Muscle of leg (tissue), 16 donors: ENCODE measurements at places on chromosomes 5 and 9. TPM values are rescaled to one million over a fixed set of nuclear protein-coding genes. Genes with fewer than 3 reads are reported as not detected.

Gene FBP2
- polyA plus RNA-seq = 93.6 TPM

Gene SLC4A9
- 0.07 TPM for polyA plus RNA-seq

Gene LRRTM2
- polyA plus RNA-seq = 0.53 TPM

Gene CKS2
- 40.6 TPM for polyA plus RNA-seq

Gene PRUNE2
- polyA plus RNA-seq = 11.2 TPM

Gene PCDHB15
- 8.6 TPM for polyA plus RNA-seq

Gene PTGDS
- 15.9 TPM for polyA plus RNA-seq

Gene TMEM215
- polyA plus RNA-seq = 0.93 TPM

Gene EXOC3
- 33.0 TPM for polyA plus RNA-seq

Gene MAPK9
- polyA plus RNA-seq = 23.6 TPM

Gene TRMT10B
- 7.9 TPM for polyA plus RNA-seq

Gene FOXD4
- polyA plus RNA-seq = 1.1 TPM

DNA sequence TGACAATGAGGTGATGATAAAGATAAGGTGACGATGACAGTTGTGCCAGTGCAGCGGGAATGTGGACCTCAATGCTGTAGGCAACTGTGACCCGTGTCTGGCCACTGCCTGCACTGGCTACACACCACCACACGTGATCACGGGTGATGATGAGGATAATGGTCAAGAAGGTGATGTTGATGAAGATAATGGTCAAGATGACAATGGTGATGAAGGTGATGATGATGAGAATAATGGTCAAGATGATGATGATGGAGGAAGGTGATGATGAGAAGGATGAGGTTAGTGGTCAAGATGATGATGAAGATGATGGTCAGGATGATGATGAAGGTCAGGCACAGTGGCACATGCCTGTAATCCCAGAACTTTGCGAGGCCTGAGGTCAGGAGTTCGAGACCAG is 30.7 kb upstream of the AIF1L start:
- no peak overlapping the region for H3K27ac ChIP-seq
- H3K27me3 ChIP-seq = no peaks in the 10 kb centered on the region
- H3K36me3 ChIP-seq = no peaks in the 10 kb centered on the region
- H3K4me1 ChIP-seq = peaks cover 3% of the 10 kb centered on the region
- DNase-seq = no peak

- DNase-seq = peak; percentile 36
- H3K4me3 ChIP-seq = no peak overlapping the region
- H3K27me3 ChIP-seq = no peaks in the 10 kb centered on the region
- peaks cover 3% of the 10 kb centered on the region for H3K4me1 ChIP-seq
Measured at GRCh38 chr5:153745778-153746395, 255.4 kb downstream of the GRIA1 start.

DNA sequence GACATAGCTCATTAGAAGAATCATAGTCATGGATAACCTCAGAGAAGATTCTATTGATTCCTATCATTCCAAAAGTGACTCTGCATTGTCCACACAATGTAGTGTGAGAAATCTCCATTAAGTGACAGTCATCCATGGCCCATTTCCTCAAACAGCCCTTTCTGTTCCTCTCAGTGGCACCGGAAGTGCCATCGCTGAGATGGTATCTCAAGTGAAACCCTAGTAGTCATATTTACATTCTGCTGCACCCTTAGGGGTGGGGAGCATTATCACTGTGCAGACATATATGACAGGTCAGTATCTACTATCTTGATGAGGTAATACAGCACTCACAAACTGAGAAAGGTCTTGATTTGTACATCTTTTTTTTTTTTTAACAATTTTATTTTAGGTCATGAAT is 55.4 kb upstream of the MIER3 start:
- no peaks in the 10 kb centered on the region for H3K36me3 ChIP-seq
- no peak overlapping the region for H3K4me3 ChIP-seq
- H3K4me1 ChIP-seq = no peaks in the 10 kb centered on the region
- H3K27me3 ChIP-seq = no peaks in the 10 kb centered on the region
- no peak for DNase-seq

DNA sequence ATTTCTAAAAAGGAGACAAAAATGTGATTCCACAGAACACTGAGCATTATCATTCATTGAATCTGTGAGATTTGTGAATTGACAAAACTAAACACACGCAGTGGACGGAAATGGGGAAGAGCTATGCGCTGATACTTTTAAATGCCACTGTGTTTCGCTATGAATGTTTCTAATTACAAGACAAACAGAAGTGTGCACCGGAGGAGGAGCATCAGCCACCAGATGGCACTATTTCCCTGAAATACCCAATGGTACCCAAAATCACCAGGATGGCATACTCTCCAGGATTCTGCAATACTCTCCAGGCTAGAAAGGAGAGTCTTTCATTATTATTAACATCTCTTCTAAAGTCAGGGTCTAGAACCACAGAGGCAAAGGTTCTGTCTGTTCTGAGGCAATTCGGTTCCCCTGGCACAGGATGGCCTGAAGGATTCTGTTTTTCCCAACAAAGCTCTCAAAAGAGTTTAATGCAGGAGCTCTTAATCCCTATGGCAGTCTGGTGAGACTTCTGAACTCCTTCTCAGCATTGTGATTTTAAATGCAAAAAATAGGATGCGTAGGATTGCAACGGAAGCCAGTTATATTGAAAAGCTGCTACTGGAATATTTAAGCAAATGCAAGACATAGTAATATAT is 13.8 kb upstream of the PUM3 start:
- H3K4me3 ChIP-seq = no peak overlapping the region
- H3K4me1 ChIP-seq = no peaks in the 10 kb centered on the region
- no peak overlapping the region for H3K27ac ChIP-seq
- peaks cover 5% of the 10 kb centered on the region for H3K27me3 ChIP-seq
- H3K36me3 ChIP-seq = no peaks in the 10 kb centered on the region
- peak; percentile 79 for DNase-seq

GRCh38 chr5:174384509-174384947 is 339.0 kb downstream of the NSG2 start:
- H3K4me3 ChIP-seq = no peak overlapping the region
- H3K36me3 ChIP-seq = no peaks in the 10 kb centered on the region
- DNase-seq = peak; percentile 43
- H3K4me1 ChIP-seq = no peaks in the 10 kb centered on the region
- H3K27me3 ChIP-seq = peaks cover 3% of the 10 kb centered on the region
- no peak overlapping the region for H3K27ac ChIP-seq

- H3K27me3 ChIP-seq = no peaks in the 10 kb centered on the region
- no peak for DNase-seq
- no peak overlapping the region for H3K4me3 ChIP-seq
Measured at GRCh38 chr5:65072850-65073249, 304.1 kb downstream of the CWC27 start.

DNA sequence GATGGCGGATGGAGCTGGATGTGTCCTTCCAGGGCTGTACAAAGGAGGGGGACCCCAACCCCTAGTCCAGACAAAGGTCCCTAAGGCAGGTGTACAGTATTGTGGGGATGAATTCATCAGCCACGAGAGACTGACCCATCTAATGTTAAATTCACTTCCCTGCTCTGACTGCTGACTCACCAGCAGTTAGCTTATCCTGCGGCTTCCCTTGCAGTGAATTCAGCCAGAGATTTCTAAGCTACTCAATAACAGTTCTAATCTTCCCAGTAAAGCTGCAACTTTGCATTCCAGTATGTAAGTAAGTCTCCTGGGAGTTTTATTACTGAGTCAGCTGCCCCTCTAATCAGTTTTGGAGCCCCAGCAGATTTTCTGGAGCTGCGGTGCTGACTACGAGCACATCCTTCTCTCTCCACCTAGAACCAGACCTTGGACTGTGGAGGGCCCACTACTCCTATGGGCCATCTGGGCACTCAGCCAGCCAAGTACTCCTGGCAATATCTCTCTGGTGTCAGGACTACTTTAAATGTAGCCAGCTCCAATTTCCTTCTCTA is 16.1 kb downstream of the B4GALT1 start:
- H3K27me3 ChIP-seq = no peaks in the 10 kb centered on the region
- H3K4me3 ChIP-seq = no peak overlapping the region
- peak; percentile 82 for DNase-seq
- peak overlapping the region; percentile 68 for H3K27ac ChIP-seq

GRCh38 chr5:44747396-44747795 is 61.4 kb upstream of the MRPS30 start:
- no peak for DNase-seq
- H3K27me3 ChIP-seq = no peaks in the 10 kb centered on the region
- no peaks in the 10 kb centered on the region for H3K4me1 ChIP-seq
- no peaks in the 10 kb centered on the region for H3K36me3 ChIP-seq

GRCh38 chr5:124859027-124859426 is 112.6 kb upstream of the ZNF608 start:
- DNase-seq = peak; percentile 76
- peak overlapping the region; percentile 62 for H3K27ac ChIP-seq
- no peak overlapping the region for H3K4me3 ChIP-seq
- peaks cover 2% of the 10 kb centered on the region for H3K4me1 ChIP-seq
- no peaks in the 10 kb centered on the region for H3K36me3 ChIP-seq
- H3K27me3 ChIP-seq = no peaks in the 10 kb centered on the region

- peaks cover 16% of the 10 kb centered on the region for H3K27me3 ChIP-seq
- no peak overlapping the region for H3K4me3 ChIP-seq
- no peak overlapping the region for H3K27ac ChIP-seq
- H3K36me3 ChIP-seq = no peaks in the 10 kb centered on the region
Measured at GRCh38 chr5:2700876-2701275, 50.6 kb downstream of the IRX2 start.

- H3K27ac ChIP-seq = no peak overlapping the region
- no peaks in the 10 kb centered on the region for H3K27me3 ChIP-seq
- H3K36me3 ChIP-seq = peaks cover 7% of the 10 kb centered on the region
- H3K4me3 ChIP-seq = no peak overlapping the region
- H3K4me1 ChIP-seq = no peaks in the 10 kb centered on the region
Measured at GRCh38 chr9:121949364-121949763, 143.7 kb downstream of the TTLL11 start.

DNA sequence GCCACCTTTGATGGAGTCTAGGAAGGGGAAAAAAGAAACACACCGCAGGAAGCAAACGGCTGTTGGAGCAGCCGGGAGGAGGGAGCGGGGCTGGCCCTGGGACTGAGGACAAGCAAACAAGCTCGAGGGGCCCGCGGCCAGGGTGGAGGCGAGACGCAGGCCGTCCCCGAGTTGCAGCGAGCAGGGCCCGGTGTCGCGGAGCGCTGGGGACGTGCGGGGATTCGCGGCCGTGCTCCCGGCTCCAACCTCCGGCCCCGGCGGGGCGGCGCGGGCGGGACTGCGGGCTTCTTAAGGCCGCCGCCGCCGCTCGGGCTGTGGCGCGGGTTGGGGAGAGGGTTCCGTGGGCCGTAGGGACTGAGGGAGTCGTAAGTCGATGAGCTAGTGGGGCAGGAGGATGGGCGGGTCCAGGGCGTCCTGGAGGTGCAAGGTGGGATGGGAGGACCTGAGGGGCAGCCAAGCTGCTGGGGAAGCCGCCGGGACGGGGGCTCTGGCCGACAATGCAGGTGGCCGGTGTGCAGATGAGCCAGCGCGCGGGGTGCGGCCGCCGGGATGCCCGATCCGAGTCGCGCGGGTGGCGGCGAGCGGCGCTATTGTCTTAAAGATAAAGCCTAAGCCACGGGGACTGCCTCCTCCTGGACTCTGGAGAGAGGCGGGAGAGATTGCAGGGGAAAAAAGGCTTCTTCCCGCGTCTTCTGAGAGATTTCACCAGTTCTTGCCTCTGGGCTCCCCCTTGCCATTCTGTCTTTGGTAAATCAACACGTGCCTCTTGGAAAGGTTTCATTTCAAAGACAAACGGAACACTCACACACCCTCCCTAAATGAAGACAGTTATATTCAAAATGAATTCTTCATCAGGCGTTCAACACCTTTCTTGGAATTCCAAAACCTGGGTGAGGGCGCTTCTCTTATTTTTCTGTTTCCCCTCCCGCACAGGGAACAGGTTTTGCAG is 1.6 kb upstream of the HAPLN1 start:
- no peaks in the 10 kb centered on the region for H3K36me3 ChIP-seq
- H3K4me3 ChIP-seq = peak overlapping the region; percentile 47

- H3K4me1 ChIP-seq = no peaks in the 10 kb centered on the region
- peaks cover 7% of the 10 kb centered on the region for H3K36me3 ChIP-seq
- H3K4me3 ChIP-seq = no peak overlapping the region
- DNase-seq = no peak
- H3K27ac ChIP-seq = no peak overlapping the region
Measured at GRCh38 chr5:58993461-58993860, 410.6 kb downstream of the RAB3C start.

DNA sequence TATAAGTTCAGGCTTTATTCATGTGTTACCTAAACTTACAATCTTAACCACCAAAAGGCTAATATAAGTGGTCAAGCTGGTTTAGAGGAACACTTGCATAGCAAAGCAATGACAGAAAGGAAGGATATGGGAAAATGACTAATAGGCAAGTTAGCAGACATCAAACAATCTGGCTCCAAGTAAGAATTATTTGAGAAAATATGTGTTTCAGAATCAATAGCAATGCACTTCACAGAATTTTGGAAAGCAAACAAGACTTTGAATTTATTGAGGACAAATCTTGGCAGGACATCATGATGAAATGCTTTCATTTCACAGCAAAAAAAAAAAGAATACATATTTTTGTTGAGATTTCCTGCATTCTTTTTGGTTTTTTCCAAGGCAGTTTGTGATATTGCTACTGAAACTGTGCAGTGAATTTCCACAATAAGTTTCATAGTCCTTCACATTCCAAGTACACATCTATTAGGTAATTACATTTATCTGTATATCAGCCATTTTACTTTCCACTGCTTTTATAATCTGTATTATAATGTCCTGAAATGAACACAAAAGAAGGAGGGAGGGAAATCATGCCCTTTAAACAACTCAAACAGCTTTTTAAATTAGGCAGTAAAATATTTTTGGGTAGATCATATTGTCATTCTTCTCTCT is 417.9 kb downstream of the NR2F1-AS1 start:
- H3K4me1 ChIP-seq = peaks cover 4% of the 10 kb centered on the region
- H3K27ac ChIP-seq = peak overlapping the region; percentile 21
- peak; percentile 85 for DNase-seq
- no peaks in the 10 kb centered on the region for H3K36me3 ChIP-seq

- H3K36me3 ChIP-seq = no peaks in the 10 kb centered on the region
- H3K4me1 ChIP-seq = peaks cover 31% of the 10 kb centered on the region
- no peak overlapping the region for H3K4me3 ChIP-seq
- DNase-seq = no peak
Measured at GRCh38 chr5:998246-999031, 10.2 kb upstream of the NKD2 start.

DNA sequence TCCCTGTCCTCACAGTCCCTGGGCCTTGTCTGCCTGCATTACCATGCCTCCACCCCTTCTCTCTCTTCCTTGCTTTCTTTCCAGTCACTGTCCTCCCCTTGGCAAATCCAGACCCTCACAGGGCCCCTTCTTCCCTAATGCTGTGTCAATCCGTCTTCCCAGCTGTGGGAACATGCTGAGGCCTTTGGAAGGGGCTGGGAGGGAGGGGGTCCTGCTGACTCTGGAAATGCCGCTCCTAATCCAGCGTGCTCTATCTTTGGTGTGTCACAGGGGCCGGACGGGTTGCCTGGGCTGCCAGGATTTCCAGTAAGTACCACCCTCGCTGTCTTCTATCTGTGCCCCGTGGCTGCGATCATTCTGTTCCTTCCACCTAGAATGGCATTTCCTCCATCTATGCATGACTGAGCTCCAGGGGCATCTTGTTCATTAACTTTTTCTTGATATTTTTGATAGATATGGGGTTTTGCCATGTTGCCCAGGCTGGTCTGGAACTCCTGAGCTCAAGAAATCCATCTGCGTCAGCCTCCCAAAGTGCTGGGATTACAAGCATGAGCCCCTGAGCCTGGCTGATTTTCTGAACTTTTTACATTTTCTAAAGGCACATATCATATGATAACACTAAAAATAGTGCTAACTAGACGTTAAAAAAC is 64.5 kb upstream of the TGFBR1 start:
- DNase-seq = no peak
- H3K27ac ChIP-seq = no peak overlapping the region
- H3K36me3 ChIP-seq = peaks cover 65% of the 10 kb centered on the region
- H3K4me3 ChIP-seq = no peak overlapping the region
- H3K4me1 ChIP-seq = peaks cover 13% of the 10 kb centered on the region

GRCh38 chr5:106174903-106175302 is 1495.8 kb downstream of the EFNA5 start:
- no peak overlapping the region for H3K27ac ChIP-seq
- H3K36me3 ChIP-seq = no peaks in the 10 kb centered on the region
- H3K4me1 ChIP-seq = no peaks in the 10 kb centered on the region
- H3K27me3 ChIP-seq = no peaks in the 10 kb centered on the region
- DNase-seq = no peak
- H3K4me3 ChIP-seq = no peak overlapping the region
